ENCODE measurements at places on chromosomes 2 and 18.

DNA sequence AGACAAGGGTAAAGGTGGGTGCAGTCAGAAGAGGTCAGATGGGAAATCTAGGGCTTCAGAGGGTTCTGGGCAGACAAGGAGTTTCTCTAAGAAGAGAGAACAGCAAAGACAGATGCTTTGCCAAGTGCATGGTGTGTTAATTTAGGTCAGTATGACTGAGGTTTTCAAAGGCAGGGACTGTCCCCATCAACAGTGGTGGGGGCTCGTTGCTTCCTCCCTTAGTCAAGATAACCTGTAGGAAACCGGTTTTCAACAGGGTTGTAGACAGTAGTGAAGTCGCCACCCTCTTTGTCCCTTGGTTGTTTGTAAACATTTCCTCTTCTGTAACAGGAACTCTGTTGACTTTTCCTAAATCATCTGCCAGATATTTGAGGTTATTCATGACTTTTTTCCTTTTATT, 11.6 kb downstream of the RAB12 start:
- no peak for DNase-seq

- DNase-seq: no peak
Observed at GRCh38 chr2:232492236-232492848, 4.7 kb upstream of the ECEL1 start.

GRCh38 chr2:9639000-9639602, 8.3 kb upstream of the YWHAQ start:
- no peak for DNase-seq

GRCh38 chr2:143345887-143346787, 216.9 kb downstream of the ARHGAP15 start:
- DNase-seq: no peak

DNA sequence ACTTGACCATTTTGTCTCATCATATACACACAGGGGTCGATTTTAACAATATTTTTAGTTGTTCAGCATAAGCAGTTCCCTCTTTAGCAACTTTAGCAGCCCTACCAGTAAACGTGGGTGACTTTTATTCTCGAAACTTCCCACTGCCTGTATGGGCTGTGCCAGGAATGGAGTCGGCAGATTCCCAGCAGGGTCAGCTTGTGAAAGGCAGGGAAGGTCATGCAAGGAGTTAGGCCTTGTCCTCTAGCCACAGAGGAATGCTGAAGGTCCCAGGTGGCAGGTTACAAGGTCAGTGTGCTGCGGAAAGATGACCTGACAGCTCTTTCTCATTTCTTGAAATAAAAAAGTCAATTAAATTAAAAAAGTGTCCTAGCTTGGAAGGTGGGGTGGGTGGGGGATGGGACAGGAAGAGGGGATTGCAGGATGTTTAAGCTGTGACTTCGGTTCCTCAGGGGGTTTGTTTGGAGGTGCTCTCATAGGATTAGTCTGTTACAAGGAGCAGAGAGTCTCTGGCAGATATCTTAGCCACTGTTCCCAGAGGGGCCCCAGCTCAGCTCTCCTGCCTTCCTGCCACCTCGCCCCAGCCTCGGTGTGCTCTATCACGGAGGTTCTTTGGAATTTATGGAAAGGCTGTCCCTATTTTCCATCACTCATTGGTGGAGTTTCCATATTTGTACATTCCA, 21.4 kb downstream of the DRC1 start:
- DNase-seq: no peak

DNA sequence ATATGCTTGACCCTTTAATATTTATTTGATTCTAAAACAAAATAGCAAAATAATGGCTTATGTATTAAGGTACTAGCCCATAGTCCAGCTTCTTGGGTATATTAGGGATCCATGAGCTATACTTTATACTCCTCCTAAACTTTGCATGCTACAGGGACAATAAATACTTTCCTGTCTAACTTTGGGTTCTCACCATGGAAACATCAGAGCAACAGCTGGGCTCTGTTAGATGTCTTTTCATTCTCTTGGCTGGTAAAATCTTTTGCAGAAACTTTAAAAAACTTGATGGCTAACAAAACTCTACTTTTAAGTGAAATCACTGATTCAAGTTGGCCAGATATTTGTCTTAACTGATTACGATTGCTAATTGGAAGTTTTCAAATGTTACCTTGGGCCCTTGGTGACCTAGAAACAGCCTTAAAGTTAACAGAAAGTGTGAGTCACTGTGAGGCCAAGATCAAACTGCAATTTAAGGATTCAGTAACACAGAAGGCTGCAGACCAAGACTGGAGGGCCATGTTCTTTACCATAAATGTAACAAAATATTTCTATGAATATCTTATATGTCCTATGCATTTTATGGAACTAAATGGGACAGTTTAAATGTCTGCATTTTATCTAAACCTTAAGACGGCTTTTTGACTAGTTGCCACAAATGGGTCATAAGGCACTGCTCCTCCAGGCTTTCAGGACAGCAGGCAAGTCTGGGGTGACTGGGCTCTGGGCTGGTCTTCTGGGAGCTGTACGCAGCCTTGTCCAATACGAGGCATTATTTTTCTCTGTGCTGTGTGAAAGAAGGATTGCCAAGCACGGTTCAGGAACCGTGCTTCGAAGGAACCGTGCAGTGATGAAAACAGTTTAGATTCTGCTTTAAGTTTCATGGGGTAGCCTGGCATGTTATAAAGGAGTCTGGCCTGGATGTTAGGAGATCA, 188.5 kb downstream of the TPGS2 start:
- no peak for DNase-seq

DNA sequence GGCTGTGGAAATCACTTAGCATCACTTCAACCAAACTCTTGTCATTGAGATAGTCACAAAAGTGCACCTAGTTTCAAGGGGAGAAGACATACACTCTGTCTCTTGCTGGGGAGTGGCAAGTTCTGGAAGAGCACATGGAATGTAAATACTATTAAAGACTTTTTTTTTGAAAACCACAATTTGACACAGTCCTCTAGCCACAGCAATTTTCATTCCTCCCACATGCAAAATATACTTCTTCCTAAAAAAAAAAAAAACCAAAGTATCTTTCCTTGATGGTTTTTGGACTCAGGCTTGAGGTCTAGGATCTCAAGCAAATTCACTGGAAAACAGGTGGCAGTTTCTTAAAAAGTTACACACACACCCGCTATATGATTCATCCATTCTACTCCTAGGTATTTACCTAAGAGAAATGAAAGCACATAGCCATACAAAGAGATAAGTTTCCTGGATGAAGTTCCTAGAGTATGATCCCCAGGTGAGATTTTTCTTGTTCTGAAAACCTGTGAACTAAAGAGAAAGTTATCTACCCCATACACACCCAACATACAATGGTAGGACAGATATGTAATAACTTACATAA, 295.8 kb downstream of the SP3 start:
- DNase-seq: no peak

DNA sequence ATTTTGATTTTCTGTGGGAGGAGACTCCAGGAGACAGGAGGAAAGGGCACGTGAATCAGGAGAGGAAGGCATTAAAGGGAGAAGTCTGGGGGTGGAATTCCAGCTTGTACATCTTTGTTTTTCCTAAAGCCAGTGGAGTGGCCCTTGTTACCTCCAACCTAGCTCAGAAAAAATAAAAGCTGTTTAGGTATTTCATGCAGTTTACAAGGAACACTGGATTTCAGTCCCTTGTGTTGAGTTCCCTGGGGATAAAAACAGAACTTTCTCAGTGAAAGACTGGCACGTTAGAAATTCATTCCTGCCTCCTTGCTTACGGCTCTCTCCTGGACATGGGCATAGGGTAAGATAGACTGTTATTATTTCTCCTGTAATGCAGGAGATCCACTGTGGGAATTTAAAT, 170.2 kb downstream of the ZEB2 start:
- no peak for DNase-seq

DNA sequence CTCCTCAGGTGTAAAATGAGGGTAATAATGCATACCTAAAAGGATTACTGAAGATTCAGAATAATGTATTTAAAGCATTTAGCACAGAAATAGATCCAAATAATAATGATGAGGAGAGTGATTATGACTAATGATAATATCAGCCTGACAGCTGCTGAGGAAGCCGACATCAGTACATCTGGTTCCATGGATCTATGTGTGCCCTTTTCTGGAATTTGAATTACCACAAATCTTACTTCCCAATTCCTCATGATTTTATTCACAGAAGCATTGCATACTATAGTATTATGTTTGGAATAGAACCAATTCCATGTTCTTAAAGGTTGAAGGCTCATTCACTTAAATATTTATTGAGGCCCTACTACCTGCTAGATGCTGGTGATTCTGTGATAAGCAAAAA, 248.9 kb upstream of the THUMPD2 start:
- no peak for DNase-seq

- no peak for DNase-seq
Observed at GRCh38 chr2:234433201-234433600, 63.7 kb downstream of the ARL4C start.

GRCh38 chr2:22449696-22450095, 935.3 kb upstream of the KLHL29 start:
- DNase-seq: no peak

DNA sequence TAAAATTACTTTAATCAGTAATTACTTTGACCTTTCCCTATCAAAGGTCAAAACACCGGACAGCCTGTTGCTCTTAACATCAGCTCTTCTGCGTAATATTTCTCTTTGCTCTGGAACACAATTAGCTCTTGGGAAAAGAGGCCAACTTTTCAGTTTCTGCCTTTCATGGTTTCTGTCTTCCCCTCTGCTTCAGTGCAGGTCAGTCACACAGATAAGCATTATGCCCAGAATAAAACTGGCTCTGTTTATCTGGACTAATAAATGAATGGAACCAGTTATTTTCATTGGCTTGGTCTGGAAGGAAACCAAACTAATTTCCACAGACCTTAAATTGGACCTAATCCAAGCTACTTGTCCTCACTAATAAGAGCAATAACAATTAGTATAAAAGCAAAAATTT, 26.2 kb upstream of the GALNT3 start:
- DNase-seq: no peak

DNA sequence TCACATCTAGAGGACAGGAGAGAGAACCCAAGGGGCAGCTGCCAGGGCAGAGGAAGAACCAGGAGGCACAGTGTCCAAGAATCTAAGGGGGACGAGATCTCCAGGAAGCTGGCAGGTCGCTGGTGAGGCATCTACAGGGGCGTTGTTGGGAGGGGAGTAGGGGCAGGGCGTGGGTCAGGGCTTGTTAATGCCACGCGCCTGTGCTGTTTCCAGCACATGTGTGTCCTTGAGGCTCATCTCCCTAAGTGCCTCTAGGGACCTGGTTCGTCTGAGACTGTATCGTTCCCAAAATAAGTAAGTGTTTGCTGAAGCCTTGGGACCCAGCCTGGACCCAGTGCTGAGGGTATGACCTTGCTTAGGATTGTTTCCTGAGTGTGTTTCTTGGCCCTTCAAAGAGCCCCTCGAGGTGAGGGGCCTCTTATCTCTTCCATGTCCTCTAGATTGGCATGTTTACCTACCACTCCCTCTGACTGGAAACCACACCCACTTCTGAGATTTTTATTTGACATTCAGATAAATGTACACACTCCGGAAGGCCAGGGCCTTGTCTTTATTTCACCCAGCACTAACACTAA, 22.2 kb downstream of the HK2 start:
- no peak for DNase-seq

DNA sequence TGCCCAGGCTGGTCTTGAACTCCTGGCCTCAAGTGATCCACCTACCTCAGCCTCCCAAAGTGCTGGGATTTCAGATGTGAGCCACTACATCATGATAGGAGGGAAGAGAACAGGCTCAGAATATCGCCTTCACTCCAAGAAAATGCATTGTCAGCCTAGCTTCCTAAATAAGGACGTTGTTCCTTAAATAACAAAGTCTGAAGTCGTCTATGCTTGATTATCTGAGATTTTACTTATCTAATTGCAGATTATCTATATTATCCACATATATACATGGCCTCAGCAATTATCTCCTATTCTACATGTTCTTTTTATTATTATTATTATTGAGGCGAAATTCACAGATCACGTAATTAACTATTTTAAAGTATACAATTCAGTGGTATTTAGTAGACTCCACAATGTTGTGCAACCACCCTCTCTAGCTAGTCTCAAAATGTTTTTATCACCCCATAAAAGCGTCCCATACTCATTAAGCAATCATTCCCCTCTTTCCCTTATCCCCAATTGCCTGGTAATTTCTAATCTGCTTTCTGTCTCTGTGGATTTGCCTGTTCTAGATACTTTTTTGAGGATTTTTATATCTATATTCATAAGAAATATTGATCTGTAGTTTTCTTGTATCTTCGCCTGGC, 95.1 kb upstream of the RFX8 start:
- DNase-seq: no peak

DNA sequence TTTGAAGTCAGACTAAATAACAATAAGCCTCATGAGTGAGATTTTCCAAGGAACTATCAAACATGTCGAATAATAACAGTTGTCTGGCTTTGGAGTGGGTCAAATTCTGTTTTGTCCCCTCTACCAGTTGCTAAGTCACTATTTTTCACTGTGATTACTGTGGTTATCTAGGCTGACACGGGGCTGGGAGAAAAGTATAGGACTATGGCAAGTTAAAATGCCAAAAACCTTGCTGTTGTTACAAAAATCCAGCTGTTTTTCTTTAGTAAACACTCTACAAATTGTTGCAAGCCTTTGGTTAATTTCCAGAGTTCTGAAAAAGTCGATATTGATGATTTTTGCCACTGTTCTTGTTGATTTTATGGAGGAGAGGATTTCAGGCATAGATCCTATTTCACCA, 1.5 kb downstream of the CFAP210 start:
- no peak for DNase-seq

- DNase-seq: no peak
Observed at GRCh38 chr2:25567406-25567805, 106.0 kb downstream of the DTNB start.

DNA sequence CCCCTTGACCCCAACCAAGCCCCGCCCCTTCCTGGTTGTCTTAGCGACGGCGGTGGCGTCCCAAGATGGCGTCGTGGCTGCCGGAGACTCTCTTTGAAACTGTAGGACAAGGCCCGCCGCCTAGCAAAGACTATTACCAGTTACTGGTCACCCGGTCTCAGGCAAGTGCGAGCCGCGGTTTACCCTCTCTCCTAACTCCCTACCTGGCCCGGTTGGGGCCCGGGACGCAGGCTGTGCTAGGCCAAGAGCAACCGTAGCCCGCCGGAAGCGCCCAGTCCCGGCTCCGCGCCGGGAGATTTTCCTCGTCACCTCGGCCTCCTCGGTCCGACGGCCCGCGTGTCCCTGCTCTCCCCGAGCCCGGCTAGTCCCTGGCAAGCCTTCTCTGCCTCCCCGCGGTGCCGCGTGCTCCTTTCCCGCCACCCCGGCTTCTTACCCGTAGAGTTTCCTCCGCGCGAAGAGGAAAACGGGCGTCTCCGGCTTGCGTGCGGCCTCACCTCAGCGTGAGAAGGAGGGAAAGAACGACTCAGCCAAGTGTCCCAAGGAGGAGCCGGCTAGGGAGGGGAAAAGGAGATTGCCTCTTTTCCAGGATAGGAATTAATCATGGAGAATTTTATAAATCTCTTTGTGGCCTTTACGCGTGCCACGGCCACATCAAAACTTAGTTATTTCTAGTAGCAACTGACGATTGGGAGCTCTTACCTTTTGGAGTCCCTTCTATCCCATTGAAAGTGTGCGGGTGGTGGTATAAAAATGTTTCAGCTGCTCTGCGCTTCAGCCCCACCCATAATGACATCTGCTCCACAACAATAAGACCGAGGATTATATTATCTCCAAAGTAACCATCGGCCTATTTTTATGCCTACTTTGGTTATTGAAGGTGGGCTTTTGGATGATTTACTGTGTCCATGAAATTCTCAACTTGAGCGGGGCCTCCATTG, at the start of gene FBXO36:
Gene FBXO36 (plus strand): TSS at position 55 of the 938 bp plus-strand sequence. CDS start 11 bp downstream, at position 66.
- DNase-seq: peak; percentile 58

- DNase-seq: no peak
Observed at GRCh38 chr2:60847854-60848253, 33.5 kb upstream of the REL start.

GRCh38 chr2:69054431-69054830, 41.5 kb downstream of the ANTXR1 start:
- no peak for DNase-seq

Measured in SW 1271 (cell line).